HTR-8/SVneo (cell line): ENCODE measurements at places on chromosomes 12 and 14.

DNA sequence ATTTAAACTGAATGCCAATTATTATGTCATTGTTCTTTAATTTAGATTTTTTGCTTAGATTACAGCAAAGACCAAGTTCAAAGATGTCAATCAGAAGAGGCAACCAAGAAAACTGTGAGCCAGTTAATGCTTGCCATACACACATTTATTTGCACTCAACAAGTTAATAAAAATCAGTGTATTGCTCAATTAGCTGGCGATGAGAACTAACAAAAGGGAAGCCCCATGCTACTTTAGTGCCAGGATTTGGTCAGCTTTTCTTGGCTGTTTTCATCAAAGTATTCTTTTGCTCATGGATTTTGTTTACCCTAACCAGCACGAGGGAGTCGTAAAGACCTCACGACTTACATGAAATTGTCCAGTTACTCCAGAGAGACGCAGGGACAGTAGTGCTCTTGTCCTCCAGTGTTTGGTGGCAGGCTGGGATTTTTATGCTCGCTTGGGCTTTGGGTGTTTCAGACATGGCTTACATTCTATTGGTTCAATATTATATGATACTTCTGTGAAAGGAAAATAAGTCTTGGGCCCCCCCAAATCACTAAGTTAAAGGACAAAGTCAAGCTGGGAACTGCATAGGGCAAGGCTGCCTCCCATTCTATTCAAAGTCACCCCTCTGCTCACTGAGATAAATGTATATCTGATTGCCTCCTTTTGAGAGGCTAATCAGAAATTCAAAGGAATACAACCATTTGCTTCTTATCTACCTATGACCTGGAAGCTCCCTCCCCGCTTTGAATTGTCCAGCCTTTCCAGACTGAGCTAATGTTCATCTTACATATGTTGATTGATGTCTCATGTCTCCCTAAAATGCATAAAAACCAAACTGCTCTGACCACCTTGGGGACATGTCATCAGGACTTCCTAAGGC, 7.4 kb upstream of the B4GALNT1 start:
- DNase-seq: no peak

GRCh38 chr12:73110816-73111215, 838.6 kb downstream of the TRHDE start:
- DNase-seq: no peak

DNA sequence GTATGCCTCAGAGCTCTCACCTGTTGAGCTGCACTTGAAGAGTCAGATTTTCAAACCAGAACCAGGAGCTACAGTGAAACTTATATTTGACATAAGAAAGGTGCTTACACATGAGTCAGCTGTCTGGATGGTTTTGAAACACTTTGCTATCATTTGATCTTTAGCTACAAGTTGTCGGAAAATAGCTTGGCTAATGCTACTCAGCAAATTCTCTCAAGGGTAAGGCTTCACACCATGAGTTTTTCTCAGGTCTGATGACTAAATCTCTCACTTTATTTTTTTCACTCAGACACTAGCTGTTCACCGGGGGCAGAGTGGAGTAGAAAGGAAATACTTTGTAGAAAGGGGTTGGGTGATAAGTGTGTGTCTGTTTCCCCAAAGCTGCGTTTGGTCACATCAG, 171.8 kb downstream of the FLRT2 start:
- no peak for DNase-seq

DNA sequence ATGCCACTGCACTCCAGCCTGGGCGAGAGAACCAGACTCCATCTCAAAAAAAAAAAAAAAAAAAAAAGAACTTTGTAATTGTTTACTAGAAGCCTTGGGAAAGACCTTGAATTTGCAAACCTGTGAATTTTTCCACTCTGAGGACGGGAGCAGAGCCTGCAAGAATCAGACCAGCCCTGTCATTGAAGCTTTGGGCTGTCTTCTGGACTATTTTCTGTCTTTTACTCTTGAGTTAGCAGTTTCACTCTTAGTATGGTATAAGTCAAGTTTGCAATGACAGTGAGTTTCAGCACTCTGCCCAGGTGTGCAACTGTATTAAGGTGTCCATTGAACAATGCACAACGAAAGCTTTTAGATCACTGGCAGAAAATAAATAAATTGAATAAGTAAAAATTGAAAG, 81.4 kb upstream of the KRAS start:
- no peak for DNase-seq

GRCh38 chr14:30521899-30522736, 36.8 kb upstream of the G2E3 start:
- peak; percentile 36 for DNase-seq

DNA sequence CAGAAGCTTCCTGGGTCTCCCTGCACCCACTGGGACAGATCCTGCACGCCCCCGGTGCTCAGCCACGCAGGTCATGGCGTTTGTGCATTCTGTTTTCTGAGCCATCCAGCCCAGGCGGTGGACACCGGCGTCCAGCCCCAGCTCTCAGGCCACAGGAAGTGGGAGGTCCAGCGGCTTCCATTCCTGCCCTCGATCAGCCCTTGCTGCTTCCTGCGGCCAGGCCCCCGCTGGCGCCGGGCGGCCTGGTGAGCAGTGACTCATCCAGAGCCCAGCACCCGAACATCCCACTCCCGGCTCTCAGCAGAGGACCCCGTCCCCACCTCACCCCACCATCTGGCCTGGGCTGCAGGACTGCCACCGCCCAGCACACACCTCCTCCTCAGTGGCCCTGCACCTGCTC, 18.0 kb upstream of the NUDT14 start:
- DNase-seq: no peak

DNA sequence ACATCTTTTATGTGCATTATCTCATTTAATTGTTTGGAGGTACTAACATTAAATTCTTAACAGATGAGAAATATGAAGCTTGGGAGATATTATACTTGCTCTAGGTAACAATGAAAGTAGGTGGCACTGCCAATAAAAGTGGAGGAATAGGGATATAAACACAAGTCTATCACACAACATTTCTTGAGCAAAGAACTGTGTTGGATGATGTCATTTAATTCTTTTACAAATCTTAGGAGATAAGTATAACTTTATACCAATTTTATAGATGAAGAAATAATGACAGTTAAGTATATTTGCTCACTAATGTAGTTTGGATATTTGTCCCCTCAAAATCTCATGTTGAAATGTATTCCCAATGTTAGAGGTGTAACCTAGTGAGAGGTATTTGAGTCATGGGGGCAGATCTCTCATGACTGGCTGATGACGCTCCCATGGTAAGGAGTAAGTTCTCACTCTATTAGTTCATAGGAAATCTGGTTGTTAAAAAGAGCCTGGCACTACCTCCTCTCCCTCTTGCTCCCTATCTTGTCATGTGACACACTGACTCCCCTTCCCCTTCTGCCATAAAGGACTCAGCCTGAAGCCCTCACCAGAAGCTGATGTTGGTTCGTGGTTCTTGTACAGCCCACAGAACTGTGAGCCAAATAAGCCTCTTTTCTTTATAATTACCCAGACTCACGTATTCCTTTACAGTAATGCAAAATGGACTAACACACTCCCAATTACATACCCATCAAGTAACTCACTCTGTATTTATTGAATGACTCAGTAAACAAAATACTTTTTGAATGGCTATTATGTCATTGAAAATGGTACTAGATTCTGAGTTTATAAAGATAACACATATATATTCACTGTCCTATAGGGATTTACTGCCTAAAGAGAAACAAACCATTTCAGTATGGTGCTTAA, 146.8 kb upstream of the KITLG start:
- DNase-seq: no peak

GRCh38 chr14:100677554-100678468, 48.9 kb upstream of the DLK1 start:
- no peak for DNase-seq

DNA sequence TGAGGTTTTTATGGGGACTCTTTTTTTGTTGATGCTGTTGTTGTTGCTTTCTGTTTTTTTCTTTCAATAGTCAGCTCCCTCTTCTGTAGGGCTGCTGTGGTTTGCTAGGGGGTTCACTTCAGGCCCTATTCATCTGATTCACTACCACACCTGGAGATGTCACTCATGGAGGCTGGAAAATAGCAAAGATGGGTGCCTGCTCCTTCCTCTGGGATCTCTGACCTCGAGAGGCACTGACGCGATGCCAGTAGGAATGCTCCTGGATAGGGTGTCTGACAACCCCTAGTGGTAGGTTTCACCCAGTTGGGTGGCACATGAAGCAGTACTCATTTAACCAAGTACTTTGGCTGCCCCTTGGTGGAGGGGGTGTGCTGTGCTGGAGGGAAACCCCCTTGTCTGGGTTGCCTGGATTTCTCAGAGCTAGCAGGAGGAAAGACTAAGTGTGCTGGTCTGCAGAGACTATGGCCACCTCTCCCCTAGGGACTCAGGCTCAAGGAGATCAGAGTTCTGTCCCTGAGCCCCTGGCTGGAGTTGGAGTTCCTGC, 745.5 kb downstream of the TMTC2 start:
- no peak for DNase-seq

- DNase-seq: no peak
Observed at GRCh38 chr12:42299392-42300308, 26.2 kb downstream of the ZCRB1 start.

- no peak for DNase-seq
Observed at GRCh38 chr12:6090803-6091202, 33.7 kb downstream of the VWF start.

DNA sequence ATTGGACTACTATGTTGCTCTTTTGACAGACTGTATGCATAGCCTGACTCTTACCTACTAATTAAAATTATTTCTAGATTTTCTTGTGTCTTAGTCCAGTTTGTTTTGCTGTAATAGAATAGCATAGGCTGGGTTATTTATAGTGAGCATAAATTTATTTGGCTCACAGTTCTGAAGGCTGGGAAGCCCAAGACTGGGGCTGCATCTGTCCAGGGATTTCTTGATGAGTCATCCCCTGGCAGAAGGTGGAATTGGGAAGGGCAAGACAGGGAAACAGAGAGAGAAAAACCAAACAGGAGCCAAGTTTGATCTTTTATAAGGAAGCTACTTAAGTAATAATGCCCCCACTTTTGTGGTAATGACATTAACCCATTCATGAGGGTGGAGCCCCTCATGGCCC, 759.2 kb upstream of the LRFN5 start:
- no peak for DNase-seq

GRCh38 chr14:71764701-71765382, 167.4 kb upstream of the RGS6 start:
- no peak for DNase-seq

DNA sequence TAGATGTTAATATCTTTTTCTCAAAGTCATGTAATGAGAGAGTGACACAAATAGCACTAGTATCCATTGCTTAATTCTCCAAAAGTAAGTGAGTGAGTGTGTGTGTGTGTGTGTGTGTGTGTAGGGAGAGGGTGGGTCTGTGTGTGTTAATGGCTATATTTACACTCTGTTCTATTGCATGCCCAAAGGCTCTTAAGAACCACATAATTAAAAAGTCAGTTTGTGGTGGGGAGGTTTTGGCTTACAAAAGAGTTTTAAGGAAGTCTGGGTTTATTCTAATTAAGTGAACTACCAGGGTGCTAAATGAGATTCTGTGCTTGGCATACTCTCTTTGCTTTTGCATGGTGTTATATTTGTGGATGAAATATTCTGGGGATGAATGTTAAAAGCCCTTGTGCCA, 1897.6 kb upstream of the FLRT2 start:
- DNase-seq: no peak

GRCh38 chr14:39368261-39368959, 63.8 kb downstream of the FBXO33 start:
- peak; percentile 63 for DNase-seq
